CD4-positive, alpha-beta T cell treated with Interleukin-17A for 1 hour (primary cell): ENCODE measurements at places on chromosomes 12 and 14.

DNA sequence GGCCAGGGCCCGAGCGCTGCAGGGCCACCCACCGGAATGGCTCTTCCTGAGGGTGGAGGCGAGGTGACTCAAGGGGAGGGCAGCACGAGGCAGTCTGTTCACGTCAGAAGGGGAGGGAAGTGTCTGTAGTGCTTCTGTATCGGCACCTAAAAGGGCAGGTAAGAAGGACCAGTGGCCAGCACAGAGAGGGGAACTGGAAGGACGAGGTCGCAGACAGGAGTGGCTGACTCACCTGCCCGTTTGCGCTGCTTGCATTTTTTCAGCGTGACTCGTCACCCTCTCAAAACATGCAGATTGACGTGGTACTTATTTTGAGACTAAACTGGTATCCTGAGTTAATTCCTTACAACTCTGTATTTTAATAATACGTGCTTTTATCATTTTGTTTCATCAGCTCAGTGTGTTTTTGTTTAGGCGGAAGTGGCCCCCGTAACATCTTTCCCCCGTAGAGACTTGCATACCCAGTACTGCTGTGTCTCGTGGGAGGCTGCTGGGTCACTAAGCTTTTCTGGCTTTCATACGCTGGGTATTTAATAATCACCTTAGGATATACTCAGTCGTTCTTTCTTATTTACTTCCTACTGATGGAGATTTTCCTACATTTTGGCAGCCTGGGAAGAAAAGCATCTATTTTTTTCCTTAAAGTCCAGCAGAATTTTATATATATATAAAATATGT, 26.4 kb downstream of the SFSWAP start:
- no peak for DNase-seq

- DNase-seq, result no peak
Observed at GRCh38 chr12:116188581-116188980, 88.9 kb downstream of the MED13L start.

GRCh38 chr14:81571437-81571836, 37.8 kb upstream of the SEL1L start:
- DNase-seq, result no peak

- no peak for DNase-seq
Observed at GRCh38 chr12:116416166-116416565, 138.7 kb upstream of the MED13L start.

DNA sequence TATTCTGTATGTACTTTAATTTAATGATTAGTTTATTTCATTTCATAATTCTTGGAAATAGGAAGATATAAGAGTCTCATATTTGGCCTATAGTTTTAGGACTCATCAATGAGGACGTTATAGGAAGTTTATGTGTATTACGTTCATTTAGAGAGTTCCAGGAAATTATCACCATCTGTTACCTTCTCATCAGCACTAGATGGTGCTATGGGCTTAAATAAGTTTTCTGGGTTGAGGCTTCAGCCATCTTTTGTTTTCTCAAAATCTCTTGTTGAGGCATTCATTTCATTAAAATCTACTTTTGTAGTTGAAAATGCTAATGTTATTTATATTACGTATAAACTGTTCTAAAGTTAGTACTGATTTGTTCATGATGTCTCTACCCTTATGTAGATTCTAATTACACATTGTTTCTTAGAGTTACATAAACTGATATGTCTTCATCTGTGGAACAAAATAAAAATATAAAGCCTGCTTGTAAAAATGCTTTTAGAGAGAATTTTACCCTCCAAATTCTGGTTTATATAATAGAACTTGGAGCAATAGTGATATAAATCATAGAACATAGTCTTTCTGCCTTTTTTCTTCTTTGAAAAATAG, 89.2 kb downstream of the CFAP54 start:
- peak; percentile 70 for DNase-seq

- DNase-seq, result no peak
Observed at GRCh38 chr12:58249610-58250009, 308.2 kb downstream of the ATP23 start.

DNA sequence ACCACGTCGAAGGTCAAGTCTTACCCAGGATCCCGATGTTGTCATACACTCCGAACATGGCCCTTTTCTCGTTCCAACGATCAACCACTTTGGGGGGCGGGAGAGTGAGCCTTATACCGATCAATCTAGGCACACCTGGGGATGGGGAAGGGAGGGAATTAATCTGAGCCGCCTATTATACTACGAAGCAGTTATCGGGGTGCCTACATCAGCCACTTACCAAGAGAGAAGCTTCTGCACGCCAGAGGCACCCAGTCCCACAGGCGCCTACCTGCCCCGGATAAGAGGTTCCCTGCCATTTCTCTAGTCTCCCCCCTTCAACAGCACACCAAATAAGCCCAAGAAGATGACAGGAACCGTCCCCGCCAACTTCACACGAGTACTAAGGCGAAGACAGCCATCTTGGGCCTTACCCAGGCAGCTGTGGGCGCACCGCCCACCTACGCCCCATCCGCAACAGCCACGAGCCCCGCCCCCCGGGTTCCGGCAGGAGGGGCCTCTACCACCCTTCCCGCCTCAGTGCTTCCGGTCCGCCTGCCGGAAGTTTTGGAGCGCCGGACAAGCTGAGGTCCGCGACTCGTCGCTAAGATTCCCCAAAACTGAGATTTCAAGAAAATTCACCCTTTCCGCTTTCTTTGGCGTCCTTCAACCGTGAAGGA, at the start of gene MRPL51:
MRPL51 (minus strand) TSS at position 425 of the 659 bp plus-strand sequence; CDS start at position 299, 126 bp downstream.
- peak; percentile 96 for DNase-seq

DNA sequence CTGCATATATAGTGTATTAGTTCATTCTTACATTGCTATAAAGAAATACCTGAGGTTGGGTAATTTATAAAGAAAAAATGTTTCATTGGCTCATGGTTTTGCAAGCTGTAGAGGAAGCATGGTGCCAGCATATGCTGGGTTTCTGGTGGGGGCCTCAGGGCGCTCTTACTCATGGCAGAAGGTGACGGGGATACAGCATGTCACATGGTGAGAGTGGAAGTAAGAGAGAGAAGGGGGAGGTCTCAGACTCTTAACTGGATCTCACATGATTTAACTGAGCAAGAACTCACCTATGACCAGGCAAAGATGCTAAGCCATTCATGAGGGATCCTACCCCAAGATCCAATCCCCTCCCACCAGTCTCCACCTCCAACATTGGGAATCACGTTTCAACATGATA, 15.9 kb upstream of the PAWR start:
- DNase-seq, result no peak

DNA sequence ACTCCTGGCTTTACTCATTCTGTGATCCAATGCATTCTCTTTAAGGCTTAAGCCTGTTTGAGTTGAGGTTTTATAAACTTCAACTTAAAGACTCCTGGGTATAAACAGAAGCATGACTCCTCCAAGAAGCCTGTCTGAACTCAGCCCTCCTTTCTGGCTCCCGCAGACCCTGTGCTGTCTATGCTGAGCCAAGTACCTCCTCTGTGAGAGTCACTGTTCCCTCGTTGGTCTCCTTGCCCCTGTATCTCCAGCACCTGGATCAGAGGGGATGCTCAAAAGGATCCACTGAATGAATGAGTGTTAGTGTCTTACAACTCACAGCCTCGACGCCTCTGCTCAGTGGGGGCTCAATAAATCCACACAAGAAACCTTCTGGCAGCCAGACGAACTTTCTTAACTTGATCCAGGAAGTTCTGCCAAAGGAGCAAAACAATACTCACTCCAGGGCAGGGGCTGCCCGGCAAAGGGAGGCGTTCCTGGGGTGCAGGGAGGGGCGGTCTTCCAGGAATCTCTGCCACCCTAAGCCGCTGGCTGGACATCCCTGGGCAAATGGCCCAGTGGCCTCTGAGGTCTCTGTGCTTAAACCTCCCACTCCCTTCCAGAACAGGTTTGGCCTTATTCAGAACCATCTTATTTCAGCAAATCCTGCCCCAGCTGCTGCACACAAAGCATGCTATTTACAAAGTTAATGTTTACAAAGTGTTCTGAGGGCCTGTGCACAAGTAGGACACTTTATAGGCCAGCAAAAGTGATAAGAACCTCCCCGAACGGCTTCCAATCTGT, 32.9 kb downstream of the MAP1LC3B2 start:
- no peak for DNase-seq
